ENCODE measurements at places on chromosomes 11 and 22. TPM values are rescaled to one million over a fixed set of nuclear protein-coding genes. Genes with fewer than 3 reads are reported as not detected.

Gene FXYD2
- total RNA-seq: not detected

Gene PTDSS2
- total RNA-seq: 71.3 TPM

Gene HEPHL1
- total RNA-seq: not detected

Gene SHISAL1
- total RNA-seq: under 0.01 TPM

Gene IGSF22
- not detected for total RNA-seq

Gene APOA4
- total RNA-seq: not detected

Gene OR52I2
- not detected for total RNA-seq

Gene OR8G5
- total RNA-seq: not detected

Data from pericardium fibroblast (primary cell).